ENCODE measurements at places on chromosomes 5 and 9.

DNA sequence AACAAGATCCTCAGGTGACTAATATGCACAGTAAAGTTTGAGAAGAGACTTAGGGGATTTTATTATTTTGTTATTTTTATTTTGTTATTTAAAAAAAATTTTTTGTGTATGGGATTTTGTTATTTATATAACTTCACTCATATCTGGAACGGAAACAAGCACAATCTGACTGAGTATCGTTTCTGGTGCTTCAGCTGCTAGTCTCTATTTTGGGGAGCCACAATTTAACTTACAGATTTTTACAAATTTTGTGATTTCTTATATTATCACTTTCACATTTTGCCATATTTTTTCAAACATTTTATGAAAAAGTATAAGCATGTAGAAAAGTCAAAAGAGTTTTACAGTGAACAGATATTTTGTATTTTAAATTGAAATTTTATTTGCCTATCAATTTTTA is 208.7 kb downstream of the CCDC171 start:
- DNase-seq: no peak

GRCh38 chr5:83785176-83785668 is 64.6 kb upstream of the HAPLN1 start:
- no peak for DNase-seq

GRCh38 chr5:147554261-147554817 is 44.5 kb upstream of the DPYSL3 start:
- DNase-seq: no peak

DNA sequence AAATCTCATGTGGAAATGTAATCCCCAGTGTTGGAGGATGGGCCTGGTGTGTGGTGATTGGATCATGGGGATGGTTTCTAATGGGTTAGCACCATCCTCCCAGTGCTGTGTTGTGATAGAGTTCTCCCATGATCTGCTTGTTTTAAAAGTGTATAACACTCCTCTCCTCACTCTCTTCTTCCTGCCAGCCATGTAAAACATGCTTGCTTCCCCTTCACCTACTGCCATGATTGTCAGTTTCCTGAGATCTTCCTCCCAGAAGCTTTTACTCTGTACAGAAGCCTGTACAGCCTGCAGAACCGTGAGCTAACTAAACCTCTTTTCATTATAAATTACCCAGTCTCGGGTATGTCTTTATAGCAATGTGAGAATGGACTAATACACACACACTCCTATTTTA is 499.1 kb downstream of the RASEF start:
- no peak for DNase-seq

GRCh38 chr5:151067632-151068432 is 13.0 kb downstream of the TNIP1 start:
- DNase-seq: no peak

- no peak for DNase-seq
Measured at GRCh38 chr9:113486327-113486726, 22.8 kb downstream of the RGS3 start.

DNA sequence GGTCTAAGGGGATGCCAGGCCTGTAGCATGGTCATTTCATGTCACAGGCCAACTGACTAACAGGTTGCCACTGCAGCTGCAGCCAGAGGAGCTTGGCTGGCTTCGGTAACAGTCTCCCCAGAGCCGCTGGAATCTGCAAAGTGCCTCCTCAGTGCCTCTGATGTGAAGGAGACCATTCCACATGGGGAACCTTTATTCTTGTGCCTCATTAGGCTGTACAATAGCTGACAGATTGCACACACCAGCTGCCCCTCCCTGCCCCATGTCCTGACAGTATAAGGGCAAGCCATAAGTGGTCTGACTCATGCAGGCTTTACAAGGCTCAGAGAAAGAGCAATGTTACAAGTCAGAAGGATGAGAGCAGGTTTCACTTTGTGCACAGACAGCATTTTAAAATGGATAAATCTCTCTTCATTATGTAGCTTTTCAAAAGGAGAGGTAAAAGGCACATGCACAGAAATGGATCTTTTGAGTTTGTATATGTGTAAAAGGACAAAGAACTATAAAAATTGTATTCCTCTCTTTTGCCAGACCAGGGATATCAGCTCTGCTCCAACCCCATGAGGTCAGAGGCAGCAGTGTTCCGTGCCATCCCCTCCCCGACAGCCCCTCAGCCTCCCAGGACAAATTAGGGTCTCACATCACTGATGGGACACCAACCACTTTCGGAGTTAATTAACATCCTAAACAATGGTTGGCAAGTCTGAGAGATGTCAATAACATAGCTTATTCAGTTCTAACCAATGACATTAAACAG is 467.8 kb downstream of the TMEM232 start:
- peak; percentile 38 for DNase-seq

- DNase-seq: no peak
Measured at GRCh38 chr5:79630444-79630843, 18.2 kb downstream of the TENT2 start.

- DNase-seq: no peak
Measured at GRCh38 chr9:100196215-100196614, 97.2 kb downstream of the INVS start.

DNA sequence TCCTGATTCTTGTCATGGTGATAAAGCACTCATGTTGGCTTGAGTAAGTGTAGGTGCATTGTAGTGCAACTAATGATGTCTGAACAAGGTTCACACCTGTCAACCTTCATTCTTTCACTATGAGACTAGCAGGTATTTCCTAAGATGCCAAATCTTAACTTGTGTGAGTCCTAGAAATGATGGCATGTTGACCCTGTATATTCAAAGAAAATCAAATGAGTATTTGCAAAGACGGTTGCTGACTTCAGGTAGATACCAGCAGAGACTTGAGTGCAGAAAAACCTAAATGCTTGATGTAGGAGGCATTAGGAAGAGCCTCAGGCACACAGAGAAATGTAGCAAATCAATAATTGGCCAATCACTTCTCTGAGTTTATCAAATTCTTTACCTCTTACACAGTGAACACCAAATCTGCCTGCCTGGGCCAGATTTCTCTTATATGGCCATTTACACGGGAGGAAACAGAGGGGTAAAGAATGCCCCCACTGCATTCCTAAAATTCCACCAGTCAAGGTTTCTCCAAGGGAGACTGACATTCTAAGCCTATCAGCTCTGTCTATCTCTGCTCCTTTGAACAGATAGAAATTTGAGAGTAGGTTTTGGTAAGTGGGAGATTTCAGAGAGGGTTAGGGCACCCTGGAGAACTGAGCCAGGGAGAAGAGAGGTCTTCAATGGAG is 488.6 kb upstream of the WWC1 start:
- DNase-seq: no peak

GRCh38 chr9:115591584-115591984 is 473.6 kb upstream of the TNC start:
- DNase-seq: peak; percentile 93

DNA sequence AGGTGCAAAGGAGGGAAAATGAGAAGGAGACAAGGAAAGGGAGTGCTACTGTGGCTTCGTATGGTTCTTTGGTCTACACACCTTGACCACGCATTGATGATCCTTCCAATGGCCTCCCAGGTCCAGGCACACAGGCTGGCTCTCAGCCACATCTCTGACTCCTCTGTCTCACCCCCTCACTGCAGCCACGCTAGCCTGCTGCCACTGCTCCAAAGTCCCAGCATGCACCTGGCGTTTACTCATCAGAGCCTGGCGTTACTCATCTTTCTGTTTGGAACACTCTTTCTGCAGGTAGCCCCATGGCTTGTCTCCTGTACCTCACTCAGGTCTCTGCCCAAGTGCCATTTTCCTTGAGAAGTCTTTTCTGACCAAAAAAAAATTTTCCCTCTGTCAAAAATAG is 195.5 kb downstream of the SNCAIP start:
- no peak for DNase-seq

DNA sequence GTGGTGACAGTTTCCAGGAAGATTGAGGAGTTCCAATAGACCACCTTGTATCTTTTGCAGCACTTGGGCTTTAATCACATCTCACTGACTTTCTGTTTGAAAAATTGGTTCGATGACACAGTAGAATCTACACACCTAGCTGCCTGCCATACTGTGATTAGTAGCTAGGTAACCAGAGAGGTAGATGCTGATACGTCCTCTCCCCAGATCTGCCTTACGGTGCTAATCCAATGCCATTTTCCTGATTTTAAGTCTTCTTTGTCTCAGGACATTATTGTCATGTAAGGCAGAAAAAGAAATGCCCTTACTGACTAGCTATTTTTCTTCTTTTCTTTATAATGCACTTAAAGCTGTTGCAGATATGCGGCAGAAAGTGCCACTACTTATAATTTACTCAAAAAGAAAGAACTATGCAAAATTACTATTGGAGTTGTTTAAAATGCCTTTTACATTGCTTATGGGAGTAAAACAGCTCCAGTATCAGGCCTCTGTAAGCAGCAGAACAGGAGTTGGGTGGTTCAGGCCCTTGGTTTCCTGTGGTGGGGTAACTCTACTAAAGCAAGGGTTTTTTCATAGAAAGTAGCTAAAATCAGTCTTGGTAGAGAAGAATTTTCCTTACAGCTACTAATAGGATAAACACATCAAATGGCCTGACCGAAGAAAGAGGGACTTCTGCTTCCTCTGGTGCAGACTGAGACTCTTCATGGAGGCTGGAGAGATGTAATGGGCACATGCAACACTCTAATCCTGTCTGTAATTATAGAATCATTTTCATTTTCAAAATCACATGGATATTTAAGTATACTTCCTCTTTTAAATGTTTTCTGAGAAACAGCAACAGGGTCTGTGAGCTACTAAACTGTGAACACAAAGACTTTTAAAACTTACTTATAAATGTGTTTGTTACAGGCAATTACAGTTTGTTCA is 177.2 kb downstream of the MAPKAP1 start:
- DNase-seq: peak; percentile 47

DNA sequence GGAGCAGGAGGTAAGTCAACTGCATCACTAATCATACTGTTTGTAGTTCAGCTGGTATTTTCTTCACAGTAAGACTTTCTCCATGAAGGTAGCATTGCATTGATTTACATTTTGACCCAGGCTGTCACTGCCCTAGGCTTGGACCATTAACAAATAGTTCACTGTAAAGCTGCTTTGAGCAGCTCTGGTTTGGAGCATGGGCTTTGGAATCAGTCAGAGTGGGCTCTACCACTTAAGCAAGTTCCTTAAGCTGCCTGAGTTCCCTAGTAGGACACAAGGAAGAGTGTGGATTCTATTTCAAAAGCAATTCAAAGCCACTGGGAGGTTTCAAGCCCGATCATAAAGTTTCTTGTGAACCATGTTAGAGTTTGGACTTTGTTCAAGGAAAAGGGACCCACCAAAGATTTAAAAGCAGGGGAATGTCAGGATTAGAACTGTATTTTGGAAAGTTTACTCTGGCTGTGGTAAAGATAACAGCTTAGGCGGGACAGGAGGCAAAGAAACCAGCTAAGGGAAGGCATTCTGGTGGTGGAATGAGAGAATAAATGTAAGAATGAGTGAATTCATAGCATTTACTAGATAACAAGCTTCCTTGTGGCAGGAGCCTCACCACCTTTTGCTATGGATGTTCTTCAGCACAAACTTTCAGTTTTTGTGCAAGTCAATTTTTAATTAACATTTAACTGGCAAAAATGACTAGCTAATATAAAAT is 12.3 kb upstream of the PANK3 start:
- DNase-seq: no peak

GRCh38 chr5:93311881-93312280 is 269.1 kb downstream of the NR2F1-AS1 start:
- no peak for DNase-seq

DNA sequence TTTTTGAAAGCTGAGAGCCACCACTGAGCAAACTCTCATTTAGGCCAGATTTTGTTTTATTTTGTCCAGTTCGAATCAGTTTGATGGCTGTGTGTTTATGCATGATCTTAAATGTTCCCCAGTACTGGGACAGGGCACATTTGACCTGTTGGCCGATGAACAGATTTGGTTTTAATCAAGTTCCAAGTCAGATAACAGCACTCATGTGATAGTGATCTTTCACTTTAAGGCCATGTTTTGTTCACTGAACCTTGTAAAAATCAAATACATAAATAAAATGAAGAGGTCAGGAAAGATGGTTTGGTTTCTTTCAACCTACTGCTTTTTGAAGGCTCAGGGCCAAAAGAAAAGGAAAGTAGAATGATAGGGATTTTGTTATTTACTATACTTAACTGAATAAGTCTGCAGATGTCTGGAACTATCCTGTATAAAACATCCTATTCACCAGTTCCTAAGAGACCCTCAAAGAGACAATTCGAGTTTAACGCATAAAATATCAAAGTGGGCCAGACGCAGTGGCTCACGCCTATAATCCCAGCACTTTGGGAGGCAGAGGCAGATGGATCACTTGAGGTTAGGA is 77.2 kb downstream of the PGM5 start:
- no peak for DNase-seq

DNA sequence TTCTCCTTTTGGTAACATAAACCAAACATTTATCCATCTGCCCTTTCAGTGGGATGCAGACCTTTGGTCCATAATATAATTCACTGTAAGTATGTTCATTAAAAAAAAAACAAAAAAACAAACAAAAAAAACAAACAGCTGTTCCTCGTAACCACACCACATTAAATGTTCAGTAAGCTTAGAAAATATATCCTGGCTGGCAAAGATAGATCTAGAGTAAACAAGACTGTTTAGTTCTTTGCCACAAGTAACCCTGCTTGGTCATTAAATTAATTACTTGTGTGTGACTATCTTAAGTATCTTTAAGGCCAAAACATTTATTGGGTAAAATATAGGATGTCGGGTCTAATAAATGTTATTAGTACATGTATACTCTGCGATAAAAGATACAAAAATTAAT is 1717.1 kb downstream of the EFNA5 start:
- DNase-seq: peak; percentile 82

- no peak for DNase-seq
Measured at GRCh38 chr5:143056339-143056704, 286.1 kb downstream of the ARHGAP26 start.

DNA sequence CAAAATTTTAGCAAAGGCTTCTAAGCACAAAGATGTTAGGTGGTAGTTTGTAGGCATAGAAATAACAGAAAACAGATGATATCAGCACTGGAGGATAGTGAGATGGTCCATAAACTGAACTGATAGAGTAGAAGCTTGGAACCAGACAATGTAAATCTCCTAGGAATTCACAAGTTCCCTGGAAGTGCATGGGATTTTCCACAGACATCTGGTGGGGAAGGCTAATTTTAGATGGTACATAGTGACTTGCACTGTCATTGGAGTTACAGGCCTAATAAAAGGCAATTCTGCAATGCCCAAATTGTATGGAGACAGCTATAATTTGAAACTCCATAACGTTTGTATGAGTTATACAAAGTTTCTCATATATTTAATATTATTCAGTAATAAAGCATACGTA is 653.0 kb upstream of the MEF2C start:
- no peak for DNase-seq

- peak; percentile 9 for DNase-seq
Measured at GRCh38 chr5:65625743-65626142, 916 bp downstream of the SHLD3 start.

DNA sequence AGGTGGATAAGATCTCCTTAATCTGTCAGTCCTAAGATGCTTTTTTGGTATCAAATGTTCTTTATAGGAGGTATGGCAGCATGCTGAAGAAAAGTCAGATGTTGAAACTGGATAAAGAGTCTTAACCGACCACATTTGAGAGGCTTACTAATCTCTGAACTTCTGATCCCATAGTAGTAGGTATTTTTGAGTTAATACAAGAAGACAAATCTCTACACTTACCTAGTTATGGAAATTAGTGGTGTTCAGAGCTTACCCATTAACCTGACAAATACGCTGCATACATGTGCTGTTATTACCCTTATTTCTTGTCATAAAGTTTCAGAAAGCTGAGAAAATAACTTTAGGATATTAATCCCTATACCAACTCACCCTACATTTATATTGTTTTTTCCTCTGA is 83.0 kb downstream of the ISL1 start:
- DNase-seq: no peak

GRCh38 chr5:127872494-127872893 is 169.3 kb downstream of the CCDC192 start:
- DNase-seq: no peak

- DNase-seq: peak; percentile 97
Measured at GRCh38 chr9:130927995-130928900, 10.8 kb downstream of the FIBCD1 start.
